ENCODE measurements at places on chromosomes 1 and 21.

GRCh38 chr1:235632506-235633401 is 16.8 kb downstream of the GNG4 start:
- no peak for DNase-seq

DNA sequence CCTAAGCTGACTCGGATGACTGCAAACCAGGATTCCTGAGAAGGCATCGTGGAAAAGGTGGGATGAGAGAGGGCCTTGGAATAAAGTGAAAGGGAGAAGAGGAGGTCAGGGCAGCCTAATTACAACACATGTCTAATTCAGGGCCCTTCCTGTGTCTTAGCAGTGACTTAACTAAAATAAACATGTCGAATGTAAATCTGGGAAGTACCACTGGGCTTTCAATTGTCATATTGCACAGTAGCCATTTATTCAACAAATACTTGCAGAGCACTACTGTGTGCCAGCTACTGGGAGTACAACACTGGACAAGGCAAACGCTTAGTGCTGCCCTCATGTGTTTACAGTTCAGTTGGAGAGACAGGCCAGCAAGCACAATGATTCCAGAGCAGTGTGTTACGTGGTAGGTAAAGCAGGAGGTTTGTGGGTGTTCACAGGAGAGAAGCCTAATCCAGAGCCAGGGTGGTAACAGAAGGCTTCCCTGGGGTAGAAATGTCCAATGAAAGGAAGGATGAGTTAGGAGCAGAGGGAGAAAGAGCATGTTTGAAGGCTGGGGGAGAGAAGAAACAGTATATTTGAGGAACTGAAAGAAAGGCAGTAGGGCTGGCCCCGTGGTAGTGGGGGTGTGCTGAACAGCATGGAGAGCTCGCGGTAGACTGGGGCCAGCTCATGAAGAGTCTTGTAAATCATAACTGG is 38.0 kb upstream of the RASAL2 start:
- DNase-seq = no peak

GRCh38 chr1:160823296-160823695 is 27.3 kb downstream of the LY9 start:
- DNase-seq = no peak

DNA sequence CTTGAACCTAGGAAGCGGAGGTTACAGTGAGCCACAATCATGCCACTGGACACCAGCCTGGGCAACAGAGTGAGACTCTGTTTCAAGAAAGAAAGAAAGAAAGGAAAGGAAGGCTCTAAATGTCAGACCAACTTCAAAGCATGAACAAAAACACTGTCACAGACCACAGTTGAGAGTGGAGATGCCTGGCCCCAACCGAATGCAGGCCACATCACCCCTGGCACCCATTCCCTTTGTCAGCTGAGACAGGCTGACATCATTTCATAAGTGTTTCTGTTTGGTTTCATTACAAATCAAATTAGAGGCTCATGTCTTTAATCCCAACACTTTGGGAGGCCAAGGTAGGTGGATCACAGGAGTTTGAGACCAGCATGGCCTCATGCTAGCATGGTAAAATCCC is 28.6 kb upstream of the NADK start:
- DNase-seq = no peak

- no peak for DNase-seq
These were observed 4.6 kb downstream of the PTGER3 start for GRCh38 chr1:71043065-71043464.

DNA sequence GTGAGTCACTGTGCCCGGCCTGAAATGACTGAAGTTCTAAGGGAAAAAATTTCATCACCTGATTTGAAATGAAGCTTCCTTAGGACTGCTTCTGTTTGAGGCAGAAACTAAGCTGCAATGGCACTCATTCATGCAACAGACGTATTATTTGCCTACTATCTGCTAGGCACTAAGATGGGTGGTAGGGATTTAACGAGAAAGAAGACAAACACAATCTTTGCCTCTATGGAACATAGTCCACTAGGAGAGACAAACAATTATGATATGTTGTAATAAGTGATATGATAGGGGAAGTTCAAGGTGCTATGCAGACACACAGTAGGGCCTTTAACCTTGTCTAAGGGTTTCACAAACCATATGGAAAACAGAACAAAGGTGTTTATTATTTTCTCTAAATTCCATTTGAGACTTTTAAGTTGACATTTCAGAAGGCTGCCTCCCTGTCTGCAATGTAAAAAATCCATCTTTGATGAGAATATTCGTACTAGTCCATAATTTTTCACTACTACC is 11.3 kb downstream of the LIX1L start:
- no peak for DNase-seq

DNA sequence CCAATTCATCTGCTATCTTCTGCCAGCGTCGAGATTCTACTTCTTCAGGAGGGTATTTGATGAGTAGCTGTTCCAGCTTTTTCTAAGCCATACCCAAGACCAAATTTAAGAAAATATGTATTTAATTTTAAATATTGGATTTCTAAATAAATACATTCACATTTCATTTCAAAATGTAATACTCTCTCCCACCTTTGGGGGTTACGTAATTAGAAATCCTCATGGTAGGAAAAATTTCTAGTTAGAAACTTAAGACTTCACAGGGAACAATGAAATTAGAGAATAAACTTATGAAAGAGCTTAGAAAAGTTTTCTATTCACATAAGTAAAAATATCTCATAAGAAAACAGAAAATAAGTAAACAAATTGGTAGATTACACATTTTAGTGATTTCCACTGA is 102.9 kb downstream of the ZZZ3 start:
- no peak for DNase-seq

DNA sequence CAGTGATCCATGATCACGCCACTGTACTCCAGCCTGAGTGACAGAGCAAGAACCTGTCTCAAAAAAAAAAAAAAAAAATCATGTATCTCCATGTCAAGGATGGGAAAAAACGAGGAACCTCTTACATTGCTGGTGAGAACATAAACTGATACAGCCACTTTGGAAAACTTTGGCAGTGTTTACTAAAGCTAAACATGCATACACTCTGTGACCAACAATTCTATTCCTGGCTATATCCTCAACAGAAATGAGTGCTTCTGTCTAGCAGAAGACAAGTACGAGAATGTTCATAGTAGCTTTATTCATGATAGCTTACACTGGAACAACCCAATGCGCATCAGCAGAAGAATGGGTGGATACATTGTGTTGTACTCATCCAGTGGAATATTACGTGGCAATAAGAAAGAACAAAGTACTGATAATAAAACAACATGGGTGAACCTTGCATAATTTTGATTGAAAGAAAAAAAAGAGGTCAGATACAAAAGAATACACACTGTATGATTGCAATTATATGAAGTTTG is 31.5 kb upstream of the SLC6A9 start:
- DNase-seq = no peak

- no peak for DNase-seq
These were observed 430 bp downstream of the WASF2 start for GRCh38 chr1:27489501-27489972.

DNA sequence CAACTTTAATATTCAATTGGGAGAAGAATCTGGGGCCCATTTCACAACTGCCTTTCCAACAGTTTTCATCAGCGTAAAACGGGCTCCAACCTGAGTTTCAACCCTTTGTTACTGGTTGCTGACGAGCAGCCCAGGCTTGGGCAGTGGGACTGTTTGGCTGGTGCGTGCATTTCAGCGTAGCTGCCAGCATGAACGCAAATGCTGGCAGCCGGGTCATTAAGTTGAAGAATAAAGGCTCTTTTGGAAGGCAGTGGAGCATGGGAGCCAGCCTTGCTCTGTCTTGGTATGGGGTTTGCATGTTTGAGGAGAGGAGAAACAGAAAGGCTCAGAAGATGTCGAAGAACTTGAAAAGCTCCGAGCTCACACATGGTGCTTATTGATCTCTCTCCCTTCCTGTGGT is 40.7 kb downstream of the WDR3 start:
- DNase-seq = no peak

DNA sequence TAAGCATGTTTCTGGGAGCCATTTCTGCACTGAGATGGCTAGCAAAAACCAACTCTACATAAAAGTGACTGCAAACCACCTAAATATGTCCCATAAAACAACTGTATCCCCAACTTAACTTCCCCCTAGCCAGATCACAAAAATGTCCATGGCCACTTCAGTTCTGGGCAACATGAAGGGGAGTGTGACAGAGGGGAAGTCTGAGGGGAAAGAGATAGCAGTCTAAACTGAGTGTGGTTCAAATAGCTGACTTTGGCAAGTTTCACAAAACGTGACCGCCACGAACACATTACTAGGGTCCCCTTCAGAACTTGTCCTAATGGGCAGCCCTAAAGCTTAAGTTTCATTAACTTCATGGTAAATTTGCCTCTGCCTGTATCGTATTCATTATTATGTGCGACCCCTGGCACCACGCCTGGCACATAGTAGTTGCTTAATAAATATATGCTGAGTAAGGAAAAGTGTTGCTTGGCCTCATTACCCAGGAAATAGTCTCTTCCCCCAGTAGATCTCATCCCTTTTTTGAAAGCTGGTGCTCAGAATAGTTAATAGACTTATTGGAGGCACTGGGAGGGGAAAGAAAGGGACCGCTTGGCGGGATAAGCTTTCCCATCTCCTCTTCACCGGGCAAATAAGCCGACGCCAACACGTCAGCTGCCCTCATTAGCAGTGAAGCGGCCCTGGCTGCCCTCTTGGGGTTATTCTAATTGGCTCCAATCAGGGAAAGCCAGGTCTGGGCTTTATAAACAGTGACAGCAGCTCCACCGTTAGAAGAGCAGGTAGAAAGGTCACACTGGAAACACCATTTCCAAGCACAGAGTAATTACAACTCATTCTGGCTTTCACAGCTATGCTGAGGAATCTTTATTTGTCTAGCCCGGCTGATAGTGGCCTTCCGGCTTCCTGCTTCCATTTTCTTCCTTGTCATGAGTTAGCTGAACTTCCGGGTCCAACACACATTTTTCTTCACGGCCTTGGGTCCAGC is 122.1 kb downstream of the LRIG2 start:
- DNase-seq = no peak

Data from stimulated activated CD4-positive, alpha-beta T cell treated with anti-CD3 and anti-CD28 coated beads, Interleukin-1b, Interleukin-23, amount 100 ng/mL, for 1 hour (primary cell).